DMS79 treated with DMSO at 0.1 percent for 48 hours (cell line): ENCODE measurements at places on chromosomes 6 and 20.

DNA sequence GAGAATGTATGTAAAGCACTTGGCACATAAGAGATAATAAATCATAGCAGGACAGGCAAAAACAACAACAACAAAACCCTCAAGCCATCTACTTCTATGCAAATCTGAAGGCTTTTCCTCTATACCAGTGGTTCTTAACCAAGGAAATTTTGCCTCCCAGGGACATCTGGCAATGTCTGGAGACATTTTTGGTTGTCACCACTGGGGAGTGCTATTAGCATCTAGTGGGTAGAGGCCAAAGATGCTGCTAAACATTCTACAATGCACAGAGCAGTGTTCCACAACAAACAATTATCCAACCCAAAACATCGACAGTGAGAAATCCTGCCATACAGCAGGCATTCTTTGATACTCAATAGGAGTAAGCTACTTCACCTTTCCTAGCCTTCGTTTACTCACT is 28.2 kb downstream of the NDRG3 start:
- DNase-seq = no peak

DNA sequence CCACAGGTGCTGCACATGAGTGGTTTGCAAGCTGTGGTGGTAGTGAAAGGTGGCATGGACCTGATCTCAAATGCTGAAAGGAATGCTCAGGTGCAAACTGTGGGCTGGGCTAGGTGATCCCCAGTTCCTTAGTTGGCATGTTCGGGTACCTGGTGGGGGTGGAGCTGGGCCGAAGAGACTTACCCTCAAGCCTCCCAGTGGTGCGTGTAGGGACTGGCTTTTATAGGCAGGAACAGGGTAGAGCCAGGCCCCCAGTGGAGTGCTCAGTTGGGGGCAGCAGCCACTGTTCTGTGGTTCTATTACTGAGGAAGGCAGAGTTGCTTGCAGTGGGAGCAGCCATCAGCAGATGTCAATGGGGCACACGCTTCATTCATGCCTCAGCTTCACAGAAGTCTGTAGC is 399.8 kb downstream of the HTR1B start:
- DNase-seq = no peak

GRCh38 chr6:91278416-91278815 is 691.5 kb upstream of the MAP3K7 start:
- no peak for DNase-seq

- no peak for DNase-seq
Observed at GRCh38 chr20:22717466-22717865, 133.1 kb upstream of the FOXA2 start.

GRCh38 chr6:45808917-45809316 is 206.7 kb downstream of the CLIC5 start:
- DNase-seq = no peak

- no peak for DNase-seq
Observed at GRCh38 chr6:107991772-107992550, 34.0 kb upstream of the SEC63 start.

DNA sequence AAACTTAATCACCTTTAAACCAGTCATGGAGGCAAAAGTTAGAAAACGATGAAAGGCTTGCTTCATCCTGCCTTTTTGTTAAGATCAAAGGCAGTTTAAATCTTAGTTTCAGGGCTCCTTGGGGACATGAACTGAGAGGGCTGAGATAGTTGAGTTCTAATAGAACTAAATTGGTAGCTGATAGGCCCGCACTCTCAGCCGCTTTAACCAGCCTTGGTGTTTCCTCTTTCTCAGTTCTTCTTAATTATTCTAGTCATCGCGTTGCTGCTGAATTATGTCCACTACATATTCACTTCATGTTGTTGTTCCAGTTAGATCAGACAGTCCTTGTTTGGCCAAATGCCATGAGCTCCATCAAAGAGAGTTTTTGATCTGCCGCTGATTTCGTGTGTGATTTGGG is 72.5 kb downstream of the ANKS1A start:
- no peak for DNase-seq

DNA sequence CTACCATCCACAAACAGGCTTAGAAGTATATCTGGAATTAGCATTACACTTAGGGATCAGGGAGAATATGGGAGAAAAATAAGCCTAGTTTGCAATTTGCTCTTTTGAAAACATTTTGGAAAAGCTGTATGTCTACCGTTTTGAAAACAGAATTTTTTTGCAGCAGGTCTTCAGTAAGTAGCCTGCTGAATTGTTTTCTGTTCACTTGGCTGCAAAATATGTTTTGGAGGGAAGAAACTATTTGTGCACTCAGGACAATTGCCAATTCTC is 39.6 kb downstream of the ILRUN start:
- DNase-seq = no peak
